ENCODE measurements at places on chromosomes 2 and 18.

GRCh38 chr2:165617741-165618481 lies 148.4 kb downstream of the CSRNP3 start:
- no peak for DNase-seq

DNA sequence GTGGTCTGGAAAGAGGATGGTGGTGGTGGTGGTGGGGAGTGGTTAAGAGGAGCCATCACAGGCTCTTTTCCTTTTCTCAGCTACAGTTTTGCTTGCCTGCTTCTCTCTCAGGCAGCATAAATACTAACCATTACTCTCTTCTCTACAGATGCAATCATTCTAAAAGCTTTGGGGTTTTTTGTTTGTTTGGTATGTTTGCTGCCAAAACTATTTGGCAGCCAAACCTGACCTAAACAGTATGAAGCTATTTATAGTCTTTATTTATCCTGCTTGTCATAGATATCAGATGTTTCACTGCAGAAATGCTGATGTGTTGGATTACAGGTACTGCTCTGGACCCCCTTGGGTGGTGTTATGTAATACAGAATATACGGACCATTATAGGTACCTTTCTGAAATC lies 15.3 kb downstream of the SIX3 start:
- no peak for DNase-seq

DNA sequence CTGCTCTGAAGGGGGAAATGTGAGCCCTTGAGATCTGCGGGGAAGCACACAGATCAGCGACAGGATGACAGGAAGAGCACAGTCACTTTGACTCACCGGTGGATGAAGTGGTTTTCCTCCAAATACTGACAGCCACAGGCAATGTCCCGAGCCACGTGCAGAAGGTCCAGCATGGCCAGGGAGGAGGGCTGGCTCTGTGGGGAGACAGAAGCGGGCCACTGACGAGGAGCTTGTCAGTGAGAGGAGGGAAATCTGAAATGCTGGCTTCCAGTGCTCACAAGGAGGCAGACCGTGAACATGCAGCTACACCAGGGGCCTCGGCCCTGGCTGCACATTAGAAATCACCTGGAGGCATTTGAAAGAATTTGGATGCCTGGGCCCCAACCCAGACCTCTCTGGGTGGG lies 98.7 kb downstream of the CLIP4 start:
- DNase-seq = peak; percentile 34

DNA sequence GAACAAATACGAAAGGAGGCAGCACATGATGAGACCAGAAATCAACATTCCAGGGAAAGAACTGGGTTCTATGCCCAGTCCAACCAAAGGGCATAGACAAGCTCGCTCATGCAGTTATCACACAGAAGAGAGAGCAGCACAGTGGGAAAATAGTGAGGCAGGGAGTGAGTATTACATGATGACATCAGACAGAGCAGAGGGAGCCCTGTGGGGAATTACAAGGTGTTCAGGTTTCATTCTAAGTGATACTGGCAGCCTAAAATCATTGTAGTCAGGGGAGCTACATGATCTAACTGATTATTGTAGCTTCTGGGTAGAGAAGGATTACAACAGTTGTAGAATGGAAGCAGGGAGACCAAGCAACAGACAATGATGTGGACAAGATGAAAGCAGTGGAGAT lies 658.5 kb downstream of the ARHGAP15 start:
- DNase-seq = no peak

DNA sequence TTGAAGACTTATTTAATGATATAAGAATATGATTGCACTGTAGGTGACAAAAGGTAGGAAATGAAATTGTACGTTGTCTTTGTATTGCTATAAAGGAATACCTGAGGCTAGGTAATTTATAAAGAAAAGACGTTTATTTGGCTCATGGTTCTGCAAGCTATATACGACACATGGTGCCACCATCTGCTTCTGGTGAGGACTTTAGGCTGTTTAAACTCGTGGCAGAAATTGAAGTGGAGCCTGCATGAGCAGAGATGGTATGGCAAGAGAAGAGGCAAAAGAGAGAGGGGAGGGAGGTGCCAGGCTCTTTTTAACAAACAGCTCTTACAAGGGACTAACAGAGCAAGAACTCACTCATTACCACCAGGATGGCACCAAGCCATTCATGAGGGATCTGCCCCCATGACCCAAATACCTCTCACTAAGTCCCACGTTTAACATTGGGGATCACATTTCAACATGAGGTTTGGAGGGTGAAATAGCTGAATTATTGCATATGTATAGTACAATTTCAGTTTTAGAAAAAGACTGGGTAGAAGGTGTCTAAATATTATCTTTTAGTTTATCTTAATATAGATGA lies 86.8 kb downstream of the GULP1 start:
- DNase-seq = no peak

- DNase-seq = no peak
Measured at GRCh38 chr2:160516547-160517365, 23.1 kb upstream of the RBMS1 start.

GRCh38 chr2:128809880-128810279 lies 491.2 kb upstream of the HS6ST1 start:
- no peak for DNase-seq

DNA sequence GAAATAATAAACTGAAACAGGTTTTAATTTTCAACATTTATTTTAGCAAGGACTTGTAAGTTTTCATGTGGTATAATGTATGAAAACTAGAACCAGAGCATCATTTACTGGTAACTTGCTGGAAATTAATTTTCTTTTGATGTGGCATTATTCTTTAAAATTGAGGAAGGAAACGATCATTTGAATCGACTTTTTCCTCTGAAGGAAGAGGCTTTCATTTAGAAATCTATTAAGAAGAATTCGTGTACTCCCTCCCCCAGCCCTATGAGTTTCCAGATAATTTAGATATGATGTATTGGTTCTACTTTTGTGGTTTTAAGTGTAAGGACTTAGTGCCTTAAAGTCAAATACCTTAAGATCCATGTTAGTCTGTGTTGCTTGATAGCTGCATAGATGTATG lies 2.5 kb downstream of the BABAM2 start:
- DNase-seq = no peak

DNA sequence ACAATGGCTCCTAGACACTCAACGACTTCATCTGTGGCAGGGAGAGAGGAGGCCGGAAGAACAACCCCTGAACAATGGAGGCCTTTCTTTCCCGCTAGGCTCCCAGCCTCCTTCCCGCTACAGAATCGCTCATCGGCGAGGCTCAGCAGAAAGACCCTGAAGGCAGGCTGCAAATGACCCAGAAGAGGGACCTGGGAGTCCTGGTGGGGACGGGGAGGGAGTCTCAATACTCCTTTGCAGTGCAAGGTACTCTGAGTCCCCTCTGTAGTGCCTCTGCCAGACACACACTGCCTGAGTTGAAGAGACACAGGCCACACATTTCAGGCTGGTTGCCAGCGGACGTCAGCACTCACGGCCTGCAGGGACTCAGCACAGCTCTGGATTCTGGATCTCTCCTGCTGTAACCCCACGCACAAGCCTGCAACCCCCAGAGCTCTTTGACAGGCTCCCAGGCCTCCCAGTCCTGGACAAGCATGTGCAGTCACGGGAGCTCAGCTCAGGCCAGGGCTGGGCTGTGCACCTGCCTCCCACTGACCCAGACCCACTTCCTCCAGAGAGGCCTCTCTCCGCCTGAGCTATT lies 6.1 kb downstream of the GPR17 start:
- DNase-seq = no peak

- DNase-seq = no peak
Measured at GRCh38 chr2:231049286-231050017, 7.2 kb upstream of the PSMD1 start.

DNA sequence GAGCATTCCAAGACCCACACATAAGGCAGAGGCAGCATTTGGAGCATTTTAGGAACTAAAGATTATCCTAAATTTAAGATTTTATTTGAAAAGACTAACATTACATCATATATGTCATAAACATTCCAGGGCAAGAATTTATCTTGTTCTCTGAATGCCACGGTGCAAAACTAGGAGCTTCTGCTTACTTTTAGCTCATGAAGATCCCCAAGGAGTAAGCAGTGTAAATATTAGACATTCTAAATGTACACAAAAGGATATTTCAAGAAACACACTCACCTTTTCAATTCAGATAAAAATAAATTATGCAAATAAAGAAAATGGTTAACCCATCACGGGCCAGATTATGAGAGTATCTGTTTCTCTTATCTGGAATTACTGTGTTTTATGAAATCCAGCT lies 101.7 kb upstream of the ETAA1 start:
- DNase-seq = no peak

DNA sequence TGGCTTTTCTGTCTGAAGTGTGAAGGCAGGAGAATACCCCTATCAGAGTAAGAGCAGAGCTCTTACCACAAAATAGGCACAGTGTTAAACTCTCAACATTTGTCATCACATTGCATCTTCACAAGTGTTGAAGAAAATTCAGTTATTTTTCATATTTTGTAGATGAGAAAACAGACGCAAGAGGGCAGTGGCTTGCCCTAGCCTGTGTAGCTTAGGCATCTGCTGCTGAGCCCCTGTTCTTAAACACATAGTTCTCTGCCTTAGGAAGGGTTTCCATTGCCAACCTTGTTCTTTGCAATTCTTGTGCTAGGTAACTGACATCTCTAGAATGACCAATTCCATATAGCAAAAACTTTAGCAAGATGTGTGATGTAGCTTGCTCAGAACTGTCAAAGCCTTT lies 112.7 kb upstream of the RMDN2 start:
- no peak for DNase-seq

DNA sequence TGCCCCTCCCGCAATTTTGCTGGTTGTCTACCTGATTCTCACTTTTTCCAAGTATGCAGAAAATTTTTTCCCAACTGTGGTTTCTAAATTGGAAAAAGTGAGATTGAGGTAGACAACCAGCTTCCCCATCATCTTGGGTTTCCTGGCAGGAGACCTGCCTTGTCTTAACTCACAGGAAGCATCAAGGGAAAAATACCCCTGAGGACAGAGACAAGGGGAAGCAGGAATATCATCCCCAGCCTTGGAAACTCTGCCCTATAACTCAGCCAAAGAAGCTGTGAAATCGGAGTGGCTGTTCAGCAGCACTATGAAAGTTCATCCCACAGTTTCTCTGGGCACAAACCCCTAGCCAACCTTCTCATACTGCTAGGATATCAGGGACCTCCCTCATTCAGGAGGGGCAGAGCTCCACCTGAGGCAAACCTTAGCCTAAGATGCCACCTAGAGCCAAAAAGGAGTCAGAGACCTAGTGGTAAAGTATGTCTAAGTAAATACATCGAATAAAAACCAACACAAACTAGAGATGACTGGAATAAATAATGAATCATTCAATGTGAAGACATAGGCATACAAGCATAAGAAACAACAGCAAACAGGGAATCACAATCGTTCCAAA lies 68.2 kb downstream of the ZSWIM2 start:
- DNase-seq = no peak

GRCh38 chr18:43949291-43949690 lies 672.0 kb upstream of the SYT4 start:
- DNase-seq = no peak

GRCh38 chr2:209505410-209505809 lies 81.6 kb downstream of the MAP2 start:
- DNase-seq = no peak

DNA sequence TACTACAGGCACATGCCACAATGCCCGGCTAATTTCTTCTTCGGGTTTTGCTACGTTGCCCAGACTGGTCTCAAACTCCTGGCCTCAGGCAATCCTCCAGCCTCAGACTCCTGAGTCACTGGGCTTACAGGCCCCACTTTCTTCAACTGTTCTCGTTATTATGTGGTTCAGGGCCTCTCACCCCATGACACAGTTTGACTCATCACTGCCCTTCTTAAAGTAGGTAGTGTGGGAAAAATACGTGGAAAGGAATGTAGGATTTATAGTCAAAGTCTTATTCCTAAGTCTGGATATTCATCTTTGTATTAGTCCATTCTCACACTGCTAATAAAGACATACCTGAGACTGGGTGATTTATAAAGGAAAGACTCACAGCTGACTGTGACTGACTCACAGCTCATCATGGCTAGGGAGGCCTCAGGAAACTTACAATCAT lies 19.4 kb downstream of the CENPA start:
- DNase-seq = peak; percentile 85

DNA sequence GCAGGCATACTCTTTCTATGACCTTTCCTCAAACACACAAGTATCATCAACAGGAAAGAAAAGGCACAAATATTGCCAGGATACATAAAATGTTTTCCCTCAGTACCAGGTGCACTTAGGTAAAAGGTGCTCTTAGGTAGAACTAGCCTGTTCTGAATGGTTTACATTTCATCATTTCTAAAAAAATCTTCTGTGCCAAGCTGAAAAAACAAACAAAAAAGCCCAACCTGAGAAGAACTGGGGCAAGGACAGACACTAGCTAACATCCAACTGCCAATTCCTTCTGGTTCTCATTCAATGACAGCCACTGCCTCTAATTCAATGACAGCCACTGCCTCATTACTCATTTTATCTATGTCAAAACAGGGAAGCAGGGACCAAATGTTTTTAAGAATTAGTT lies 68.5 kb downstream of the SPIRE1 start:
- no peak for DNase-seq

- no peak for DNase-seq
Measured at GRCh38 chr18:48706731-48707130, 167.9 kb downstream of the CTIF start.

DNA sequence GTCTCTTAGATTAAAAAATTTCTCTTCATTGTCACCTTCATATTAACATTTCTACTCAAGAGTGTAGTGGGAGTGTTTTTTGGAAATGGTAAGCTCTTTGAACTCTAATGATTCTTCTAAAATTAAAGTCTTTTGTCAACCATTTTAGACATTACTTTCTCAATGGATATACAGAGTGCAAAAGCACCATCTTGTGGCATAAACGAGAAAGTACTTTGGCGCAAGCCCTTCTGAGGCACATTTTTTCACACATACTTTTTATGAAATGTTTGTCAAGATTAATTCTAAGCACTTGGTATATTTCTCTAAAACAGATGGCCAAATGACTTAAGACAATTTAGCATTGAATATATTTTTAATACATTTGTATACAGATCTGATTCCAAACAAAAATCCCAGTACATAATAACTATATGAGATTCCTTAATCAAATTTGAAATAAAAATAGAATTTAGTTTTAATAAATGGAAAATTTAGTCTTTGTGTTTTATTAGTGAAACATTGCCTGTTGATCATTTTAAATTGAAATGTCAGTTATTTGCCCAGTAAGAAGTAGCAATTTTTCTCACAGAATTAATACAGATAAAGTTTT lies 63.3 kb upstream of the GALNT5 start:
- DNase-seq = peak; percentile 70

- DNase-seq = no peak
Measured at GRCh38 chr18:77112747-77113092, 19.9 kb downstream of the MBP start.

DNA sequence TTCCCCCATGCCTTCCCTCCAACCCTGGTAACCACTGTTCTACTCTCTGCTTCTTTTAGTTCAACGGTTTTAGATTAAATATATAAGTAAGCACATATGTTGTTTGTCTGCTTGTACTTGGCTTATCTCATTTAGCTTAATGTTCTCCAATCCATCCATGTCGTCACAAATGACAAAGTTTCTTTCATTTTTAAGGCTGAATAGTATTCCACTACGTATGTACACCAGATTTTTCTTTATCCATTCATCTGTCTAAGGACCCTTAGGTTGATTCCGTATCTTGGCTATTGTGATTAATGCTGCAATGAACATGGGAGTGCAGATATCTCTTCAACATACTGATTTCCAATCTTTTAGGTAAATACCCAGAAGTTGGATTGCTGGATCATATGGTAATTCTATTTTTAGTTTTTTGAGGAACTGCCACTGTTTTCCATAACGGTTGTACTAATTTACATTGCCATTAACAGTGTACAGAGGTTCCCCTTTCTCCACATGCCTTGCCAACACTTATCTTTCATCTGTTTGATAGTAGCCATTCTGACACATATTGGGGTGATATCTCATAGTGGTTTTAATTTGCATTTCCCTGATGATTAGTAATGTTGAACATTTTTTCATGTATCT lies 8.1 kb downstream of the ASB3 start:
- DNase-seq = no peak
